WTC11 (cell line): ENCODE measurements at places on chromosomes 16 and 17. TPM values are rescaled to one million over a fixed set of nuclear protein-coding genes. Genes with fewer than 3 reads are reported as not detected.

GRCh38 chr17:5344914-5345313 lies 62.8 kb downstream of the RABEP1 start:
- no peak for DNase-seq

- no peak for DNase-seq
Observed at GRCh38 chr17:39676198-39676819, 8.1 kb downstream of the PNMT start.

- DNase-seq, result no peak
Observed at GRCh38 chr16:55687802-55688201, 32.0 kb downstream of the SLC6A2 start.

Gene GLIS2
- total RNA-seq, result 19.5 to 23.0 TPM (median 20.1 TPM) in 3 replicates

Gene ZG16
- total RNA-seq, result not detected in 3 replicates

Gene CDK3
- total RNA-seq, result 9.5 to 11.3 TPM (median 10.2 TPM) in 3 replicates

- no peak for DNase-seq
Observed at GRCh38 chr16:13939821-13940220, 19.9 kb downstream of the ERCC4 start.

DNA sequence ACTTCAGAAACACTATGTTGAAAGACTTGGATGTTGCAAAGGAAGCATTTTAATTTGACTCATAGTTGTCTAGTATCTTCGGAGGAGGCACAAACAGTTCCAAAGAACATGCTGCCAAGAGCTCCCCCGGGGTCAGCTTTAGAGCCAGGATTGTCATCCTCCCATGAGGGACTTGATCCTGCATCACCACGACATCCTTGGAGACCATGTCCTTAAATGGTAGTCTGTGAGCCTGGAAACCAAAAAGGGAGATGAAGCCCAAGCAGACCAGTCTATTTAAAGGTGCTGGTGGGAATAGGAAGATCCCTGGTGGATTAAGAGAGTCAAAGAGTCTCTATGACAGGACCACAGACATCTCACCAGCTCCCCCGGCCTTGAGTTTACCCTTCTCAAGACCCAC lies 33.3 kb upstream of the DYNLRB2 start:
- DNase-seq, result no peak

DNA sequence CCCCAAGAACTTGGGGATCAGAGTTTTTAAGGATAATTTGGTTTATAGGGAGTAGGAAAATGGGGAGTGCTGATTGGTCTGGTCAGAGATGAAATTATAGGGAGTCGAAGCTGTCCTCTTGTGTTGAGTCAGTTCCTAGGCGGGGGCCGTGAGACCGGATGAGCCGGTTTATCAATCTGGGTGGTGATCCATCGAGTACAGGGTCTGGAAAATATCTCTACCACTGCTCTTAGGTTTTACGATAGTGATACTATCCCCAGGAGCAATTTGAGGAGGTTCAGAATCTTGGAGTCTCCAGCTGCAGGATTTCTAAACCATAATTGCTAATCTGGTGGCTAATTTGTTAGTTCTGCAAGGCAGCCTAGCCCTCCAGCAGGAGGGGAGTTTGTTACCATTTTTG lies 403.4 kb downstream of the CDH11 start:
- DNase-seq, result no peak
